ENCODE measurements at places on chromosomes 12 and 14.

- no peak for DNase-seq
These were observed 24.7 kb upstream of the WDR89 start for GRCh38 chr14:63666335-63666734.

DNA sequence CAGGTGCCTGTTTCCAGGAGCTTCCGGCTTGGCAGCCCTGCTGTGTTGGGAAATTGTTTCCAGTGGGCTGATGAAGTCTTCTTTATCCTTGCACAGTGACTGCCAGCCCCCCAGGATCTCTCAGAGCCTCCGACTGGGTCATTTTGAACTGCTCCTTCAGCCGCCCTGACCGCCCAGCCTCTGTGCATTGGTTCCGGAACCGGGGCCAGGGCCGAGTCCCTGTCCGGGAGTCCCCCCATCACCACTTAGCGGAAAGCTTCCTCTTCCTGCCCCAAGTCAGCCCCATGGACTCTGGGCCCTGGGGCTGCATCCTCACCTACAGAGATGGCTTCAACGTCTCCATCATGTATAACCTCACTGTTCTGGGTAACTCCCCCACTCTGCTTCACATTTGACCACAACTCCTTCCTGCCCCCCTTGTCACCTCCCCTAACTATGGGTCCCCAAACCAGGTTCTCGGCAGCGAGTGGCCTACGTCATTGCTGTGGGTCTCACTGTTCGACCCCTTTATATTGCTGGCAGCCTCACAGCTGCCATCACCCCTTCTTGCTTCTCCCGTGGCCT is 2.3 kb downstream of the LAG3 start:
- DNase-seq, result no peak

DNA sequence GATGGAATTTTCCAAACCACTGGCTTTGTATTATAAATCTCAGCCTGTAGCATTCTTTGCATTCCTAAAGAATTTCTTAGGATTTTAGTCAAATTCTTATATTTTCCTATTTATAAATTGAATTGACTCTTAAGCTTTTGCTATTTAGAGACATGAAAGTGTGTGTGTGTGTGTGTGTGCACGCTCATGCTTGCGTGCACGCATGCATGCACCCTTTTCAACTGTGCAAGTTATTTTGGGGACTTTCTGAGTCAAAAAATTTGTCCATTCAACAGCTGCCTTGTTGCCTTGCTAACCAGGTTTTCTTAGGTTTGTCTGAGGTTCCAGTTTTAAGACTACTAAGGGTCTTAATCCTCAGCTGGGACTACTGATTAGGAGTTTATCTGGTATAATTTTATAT is 42.6 kb downstream of the GPATCH2L start:
- DNase-seq, result no peak

GRCh38 chr12:101743724-101744472 is 4.6 kb upstream of the SYCP3 start:
- DNase-seq, result no peak

GRCh38 chr14:69713993-69714679 is 52.8 kb upstream of the SRSF5 start:
- DNase-seq, result no peak

DNA sequence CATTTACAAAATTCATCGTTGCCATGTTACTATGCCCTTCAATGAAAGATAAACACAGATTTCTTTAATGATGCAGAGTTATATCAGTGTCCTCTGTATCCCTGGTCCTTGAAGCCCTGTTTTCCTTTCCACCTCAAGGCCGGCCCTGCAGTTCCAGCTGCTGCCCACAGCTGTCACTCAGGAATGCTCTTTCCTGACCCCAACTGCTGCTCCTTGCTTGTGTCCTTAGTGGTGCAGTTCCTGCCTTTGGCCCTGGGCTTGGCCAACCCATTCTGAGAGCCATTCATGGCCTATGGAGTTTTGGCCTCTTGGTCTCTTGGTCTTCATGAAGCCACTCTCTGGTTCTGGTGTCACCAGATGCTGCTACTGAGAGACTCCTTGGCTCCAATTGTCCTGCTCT is 93.1 kb downstream of the GAS2L3 start:
- no peak for DNase-seq
